ENCODE measurements at places on chromosomes 1 and 21.

- DNase-seq: no peak
These were observed 19.0 kb downstream of the RNASEL start for GRCh38 chr1:182569939-182570610.

DNA sequence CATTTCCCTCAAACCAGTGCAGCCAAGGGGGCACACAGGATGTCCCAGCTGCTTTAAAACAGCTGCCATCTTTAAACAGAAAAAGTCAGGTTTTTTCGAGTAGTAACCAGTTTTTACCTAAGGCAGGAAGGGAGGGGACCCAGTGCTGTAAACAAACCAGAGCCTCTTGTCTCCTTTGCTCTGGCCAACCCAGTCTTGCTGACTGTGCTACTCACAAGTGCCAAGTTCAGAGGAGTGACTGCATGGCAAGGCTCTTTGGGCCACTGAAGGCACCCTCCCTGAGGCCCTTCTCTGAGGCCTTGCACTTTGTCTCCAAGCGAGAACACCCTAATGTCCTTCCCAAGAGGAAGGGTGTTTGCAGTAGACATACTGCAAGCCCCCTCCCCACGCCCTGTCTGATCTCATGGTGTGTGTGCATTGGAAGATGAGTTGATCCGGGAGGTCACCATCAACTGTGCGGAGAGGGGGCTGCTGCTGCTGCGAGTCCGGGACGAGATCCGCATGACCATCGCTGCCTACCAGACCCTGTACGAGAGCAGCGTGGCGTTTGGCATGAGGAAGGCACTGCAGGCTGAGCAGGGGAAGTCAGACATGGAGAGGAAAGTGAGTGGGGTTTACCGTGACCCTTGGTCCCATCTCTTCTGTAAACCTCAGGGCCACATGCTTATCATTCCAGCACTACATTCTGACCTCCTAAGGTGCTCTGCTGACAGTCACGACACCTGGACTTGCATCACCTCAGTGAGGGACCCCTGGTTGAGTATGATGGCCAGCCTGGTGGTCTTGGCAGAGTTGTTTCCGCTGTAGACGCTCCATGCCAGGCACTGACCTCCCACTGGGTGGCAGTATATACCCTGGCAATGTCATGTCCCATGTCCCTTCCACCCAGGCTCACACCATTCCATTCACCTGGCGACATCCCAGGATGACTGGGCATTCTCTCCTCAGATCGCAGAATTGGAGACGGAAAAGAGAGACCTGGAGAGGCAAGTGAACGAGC lies 4.7 kb downstream of the DNALI1 start:
- peak; percentile 20 for DNase-seq

GRCh38 chr1:182237329-182237728 lies 154.3 kb downstream of the GLUL start:
- no peak for DNase-seq

GRCh38 chr1:85153149-85153891 lies 47.5 kb downstream of the SYDE2 start:
- no peak for DNase-seq

DNA sequence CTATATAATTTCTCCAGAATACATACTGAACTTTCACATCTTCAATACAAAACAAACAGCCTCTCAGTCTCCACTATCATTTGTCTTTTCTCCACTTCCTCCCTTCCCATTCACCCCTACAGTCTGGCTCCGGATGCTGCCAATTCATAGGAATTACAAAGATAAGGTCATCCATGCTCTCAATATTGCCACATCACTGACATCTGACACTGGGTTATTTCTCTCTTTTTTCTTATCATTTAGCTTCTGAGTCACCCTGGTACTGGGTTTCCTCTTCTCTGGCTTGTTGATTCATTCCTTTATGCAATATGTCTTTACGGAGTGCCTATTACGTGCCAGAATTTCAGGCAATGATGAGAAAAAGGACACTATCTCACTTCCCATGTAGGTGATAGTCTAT lies 3.1 kb upstream of the SH3BP5L start:
- no peak for DNase-seq

DNA sequence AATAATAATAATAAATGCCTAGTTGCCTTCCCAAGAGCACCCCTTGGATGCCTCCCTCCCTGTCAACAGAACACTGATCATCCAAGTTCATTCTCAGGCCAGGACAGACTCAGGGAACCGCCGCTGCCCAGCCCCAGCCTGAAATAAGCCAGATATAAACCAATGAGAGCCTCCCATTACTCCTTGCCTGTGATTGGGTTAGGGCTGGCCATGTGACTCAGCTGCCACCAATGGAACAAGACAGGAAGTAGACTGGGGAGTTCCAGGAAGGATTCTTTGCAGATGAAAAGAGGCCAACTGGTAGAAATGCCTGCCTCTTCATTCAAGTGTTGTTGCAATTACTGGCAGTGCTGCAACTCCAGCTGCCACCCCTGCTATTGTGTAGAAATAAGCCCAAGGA lies 146.4 kb upstream of the TIAM1 start:
- no peak for DNase-seq

- DNase-seq: no peak
These were observed 103.1 kb downstream of the TOMM20 start for GRCh38 chr1:235025422-235025984.

DNA sequence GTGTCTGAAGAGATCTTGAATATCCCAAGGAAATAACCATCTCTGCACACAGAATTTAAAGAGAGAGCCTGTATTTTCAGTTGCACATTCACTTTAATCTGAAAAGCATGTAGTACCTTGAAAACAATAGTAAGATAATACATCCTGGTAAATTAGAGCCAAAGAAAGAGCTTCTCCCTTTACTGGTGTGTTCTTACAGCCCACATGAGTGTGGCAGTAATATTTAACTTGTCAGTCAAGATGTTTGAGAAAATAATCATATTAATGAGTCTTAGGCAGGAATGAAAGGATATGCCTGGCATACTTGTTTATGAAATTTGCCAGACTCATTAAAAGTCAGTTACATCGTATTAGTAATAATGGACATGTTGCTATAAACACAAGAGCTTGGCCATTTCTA lies 908.4 kb upstream of the ADGRL4 start:
- DNase-seq: no peak

DNA sequence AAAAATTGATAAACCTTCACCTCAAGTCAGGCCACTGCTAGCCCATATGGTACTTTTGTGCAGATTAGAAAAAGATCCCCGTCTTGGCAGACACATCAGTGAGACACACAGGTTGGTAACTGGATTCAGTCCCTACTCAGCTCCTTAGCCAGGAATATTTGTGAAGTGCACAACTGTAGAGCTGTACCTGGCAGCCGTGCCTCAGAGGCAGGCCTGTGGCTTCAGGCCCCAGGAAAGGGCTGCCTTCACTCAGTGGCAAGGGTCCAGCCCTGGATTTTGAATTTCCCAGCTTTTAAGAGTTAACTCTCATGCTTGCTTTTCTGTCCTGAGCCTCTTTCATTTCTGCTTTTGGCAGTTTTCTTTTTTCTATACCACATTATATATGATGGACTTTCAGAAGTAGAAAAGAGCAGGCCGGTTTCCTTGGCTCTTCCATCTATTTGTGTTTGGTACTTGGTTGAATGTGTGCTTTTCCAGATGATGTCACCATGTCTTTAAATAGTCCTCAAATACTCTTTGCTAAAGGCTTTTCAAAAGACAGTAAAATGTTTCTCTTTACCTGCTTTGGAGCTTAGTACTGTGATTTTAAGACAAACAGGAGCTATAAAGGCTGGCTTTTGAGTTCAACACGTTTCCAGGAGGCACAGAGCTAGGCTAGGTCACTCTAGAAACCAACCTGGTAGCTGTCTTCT lies 186.6 kb downstream of the AK5 start:
- no peak for DNase-seq

DNA sequence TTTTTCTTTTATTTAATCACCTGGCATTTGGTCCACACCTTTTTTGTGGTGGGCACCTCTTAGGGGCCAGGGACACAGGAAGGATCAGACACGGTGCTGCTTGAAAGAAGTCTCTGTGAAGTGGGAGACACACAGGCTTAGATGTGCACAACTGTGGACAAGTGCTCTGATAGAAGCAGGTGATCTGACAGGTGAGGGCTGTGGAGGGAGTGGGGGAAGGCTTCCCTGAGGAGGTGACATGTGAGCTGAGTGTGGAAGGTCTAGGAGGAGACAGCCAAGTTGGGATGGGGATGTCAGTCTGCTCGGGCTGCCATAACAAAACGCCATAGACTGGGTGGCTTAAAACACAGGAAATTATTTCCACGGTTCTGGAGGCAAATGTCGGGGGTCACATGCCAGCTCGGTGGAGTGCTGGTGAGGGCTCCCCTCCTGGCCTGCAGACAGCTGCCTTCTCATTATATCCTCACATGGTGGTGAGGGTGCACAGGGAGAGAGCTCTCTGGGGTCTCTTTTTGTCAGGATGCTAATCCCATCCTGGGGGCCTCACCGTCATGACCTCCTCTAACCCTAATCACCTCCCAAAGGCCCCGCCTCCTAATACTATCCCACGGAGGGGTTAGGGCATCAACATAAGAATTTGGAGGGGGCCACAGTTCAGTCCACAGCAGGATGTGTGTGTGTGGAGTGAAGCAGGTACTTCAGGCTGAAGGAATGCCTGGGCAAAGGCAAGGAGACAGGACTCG lies 5.2 kb upstream of the KIAA1614 start:
- no peak for DNase-seq

DNA sequence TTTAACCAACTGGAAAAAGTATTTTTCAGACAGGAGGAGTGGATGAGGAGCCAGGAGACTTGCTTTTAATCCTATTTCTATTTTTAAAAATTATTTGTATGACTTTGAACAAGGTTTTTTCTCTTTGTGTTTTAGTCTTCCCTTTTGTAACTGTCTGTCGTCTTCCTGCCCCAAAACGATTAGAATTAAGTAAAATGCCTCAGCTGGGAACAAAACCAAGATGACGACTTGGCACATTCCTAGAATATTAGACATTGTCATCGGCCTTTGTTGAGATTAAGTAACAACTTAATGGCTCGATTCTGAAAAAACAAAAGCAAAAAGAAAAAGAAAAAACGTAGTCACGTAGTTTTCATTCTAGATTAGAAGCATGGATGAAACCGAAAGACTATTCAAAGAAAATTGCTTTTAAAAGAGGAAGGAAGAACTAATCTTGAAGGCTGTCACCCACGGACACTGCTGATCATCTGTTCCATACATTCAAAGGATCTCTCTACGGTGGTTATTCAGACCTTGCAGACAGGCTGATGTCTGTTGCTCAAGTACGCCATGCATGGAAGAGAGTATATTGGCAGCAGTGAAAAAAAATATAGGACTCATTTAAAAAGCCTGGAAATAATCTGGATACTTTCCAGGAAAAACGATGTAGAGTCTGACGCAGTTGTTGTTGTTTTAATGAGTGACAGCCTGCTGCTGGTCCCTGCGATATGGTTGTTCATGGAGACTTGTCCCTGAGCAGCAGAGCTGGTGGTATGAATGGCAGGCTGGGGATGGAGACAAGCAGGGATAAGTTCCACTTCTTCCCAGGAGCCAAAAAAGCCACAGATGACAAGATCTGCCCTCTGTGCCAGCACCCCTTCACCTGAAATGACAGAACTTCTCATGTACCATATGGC lies 16.8 kb downstream of the GNG4 start:
- DNase-seq: no peak

DNA sequence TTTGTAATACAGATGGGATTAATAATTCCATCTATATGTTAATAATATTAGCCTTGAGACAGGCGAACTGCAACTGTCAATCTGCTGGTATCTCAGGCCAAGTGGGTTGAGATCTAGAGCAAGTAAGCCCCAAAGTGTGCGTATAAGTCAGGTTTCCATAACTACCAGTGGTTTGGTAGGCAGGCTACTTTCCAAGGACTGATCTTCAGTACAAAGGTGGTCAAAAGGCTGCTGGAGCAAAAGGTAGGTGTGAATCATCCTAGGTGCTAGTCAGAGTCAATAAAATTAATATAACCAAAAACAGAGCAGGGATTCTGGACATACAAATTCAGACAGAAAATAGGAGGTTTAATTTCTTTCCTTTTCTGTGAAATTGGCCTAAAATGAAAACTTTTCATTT lies 328.0 kb downstream of the TGFB2 start:
- DNase-seq: no peak

DNA sequence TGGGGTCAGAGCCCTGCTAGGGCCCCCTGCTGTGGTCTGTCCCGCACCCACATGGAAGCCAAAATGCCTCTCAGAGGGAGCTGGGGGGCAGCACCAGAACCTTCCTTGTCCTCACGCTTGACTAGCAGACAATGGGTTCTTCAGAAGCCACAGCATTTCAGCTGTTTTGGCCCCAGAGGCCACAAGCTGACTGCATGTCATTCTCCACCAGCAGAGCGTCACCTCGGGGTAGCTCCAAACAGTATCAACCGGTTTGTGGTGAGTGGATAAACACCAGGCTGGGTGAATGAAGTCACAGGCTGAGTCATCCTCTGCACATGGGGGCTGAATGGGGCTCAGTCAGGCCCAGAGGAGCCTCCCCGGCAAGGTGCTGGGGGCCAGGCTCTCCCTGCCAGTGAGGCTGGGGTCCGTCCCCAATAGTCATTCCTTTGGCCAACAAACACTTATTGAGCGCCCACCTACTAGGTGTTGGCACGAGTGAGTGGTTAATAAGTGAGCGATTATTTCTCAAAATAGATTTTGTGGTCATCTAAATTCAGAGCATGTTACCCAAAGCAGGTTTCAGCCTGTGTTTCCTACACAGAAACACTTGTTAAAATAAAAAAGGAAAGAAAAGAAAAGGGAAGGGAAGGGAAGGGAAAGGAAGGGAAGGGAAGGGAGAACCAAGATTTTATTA lies 9.1 kb downstream of the OLIG1 start:
- DNase-seq: no peak

- DNase-seq: no peak
These were observed 158.9 kb upstream of the TNR start for GRCh38 chr1:175902281-175902680.

GRCh38 chr1:211632808-211633523 lies 42.5 kb downstream of the NEK2 start:
- no peak for DNase-seq

- DNase-seq: no peak
These were observed 118.9 kb downstream of the TOMM20 start for GRCh38 chr1:235009561-235010306.

DNA sequence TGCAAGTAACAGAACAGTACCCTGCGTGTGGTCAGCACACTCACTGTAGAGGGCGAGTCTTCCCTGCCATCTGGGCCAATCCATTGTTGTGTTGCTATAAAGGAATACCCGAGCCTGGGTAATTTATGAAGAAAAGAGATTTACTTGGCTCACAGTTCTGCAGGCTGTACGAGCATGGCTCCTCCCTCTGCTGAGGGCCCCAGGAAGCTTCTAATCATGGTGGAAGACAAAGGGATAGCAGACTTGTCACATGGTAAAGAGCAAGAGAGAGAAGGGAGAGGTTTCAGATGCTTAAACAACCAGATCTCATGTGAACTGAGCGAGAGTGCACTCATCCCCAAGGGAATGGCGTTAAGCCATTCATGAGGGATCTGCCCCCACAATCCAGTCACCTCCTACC lies 126.2 kb downstream of the CNIH3 start:
- no peak for DNase-seq

DNA sequence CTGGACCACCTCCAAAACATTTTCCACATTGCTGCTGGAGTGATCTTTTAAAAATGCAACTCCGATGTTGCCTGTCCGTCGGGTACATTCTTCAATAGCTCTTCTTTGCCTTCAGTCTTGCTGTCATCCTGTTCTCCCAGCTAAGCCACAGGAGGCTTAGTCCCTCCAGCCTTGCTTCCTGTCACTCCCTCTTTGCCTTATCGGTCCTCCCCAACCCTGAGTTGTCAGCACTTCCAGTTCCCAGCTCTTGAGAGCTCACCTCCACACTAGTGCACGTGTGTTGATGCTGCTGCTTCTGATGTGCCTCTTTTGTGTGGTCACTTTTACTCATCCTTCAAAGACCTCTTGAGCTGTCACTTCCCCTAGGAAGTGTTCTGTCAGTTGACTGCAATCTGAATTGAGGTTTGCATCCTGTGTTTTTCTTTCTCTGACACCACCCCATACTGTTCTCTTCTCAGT lies 15.3 kb downstream of the UCK2 start:
- no peak for DNase-seq

Measured in activated T-cell treated with anti-CD3 and anti-CD28 coated beads for 48 hours (primary cell).